ENCODE measurements at places on chromosomes 13 and 19.

DNA sequence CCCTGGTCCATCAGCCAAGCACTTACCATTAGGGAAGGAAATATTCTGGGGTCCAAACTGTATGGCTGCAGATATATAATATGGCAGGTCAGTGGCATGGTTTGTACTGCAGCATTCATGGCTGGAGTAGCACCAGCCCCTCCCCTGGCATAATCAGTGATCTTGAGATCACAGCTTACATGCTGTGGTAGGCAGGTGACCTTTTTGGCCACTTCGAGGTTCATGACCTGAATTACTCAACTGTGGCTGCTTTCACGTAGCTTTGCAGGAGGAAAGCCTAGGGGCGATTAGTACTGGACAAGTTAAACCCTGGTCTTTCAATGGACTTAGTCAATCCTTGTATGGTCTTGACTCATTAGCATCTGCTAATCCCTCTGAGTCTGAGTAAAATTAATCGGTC is 169.8 kb downstream of the SPRY2 start:
- DNase-seq = no peak

DNA sequence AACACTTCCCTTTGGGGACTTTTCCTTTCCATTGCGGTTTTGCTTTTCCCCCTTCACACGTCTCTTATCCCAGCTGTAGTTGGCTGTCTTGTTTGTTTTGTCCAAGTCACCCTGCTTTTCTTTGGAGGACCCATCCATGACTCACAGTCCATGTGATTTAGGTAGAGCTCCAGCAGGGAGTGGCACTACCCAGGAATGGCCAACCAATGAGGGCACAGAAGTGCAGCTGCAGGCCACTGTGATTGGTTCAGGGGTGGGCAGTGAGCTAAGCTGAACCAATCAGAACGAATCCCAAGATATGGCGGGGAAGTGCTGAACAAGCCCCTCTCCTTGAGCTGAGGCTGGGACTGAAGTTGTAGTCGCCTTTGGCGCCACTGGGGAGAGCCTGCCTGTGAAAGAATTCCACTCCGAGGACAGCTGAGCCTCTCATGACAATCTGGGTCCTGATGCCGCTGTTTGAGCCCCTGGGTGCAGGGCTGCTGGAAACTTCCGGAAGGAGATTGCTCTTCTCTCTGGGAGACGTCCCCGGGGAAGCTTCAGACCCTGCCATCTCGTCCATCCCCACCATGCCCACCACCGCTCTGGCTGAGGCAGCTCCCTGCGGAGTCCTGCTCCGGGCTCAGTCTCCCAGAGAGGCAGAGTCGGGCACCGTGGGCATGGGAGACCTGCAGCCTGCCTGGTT is 62.9 kb upstream of the URI1 start:
- peak; percentile 35 for DNase-seq

DNA sequence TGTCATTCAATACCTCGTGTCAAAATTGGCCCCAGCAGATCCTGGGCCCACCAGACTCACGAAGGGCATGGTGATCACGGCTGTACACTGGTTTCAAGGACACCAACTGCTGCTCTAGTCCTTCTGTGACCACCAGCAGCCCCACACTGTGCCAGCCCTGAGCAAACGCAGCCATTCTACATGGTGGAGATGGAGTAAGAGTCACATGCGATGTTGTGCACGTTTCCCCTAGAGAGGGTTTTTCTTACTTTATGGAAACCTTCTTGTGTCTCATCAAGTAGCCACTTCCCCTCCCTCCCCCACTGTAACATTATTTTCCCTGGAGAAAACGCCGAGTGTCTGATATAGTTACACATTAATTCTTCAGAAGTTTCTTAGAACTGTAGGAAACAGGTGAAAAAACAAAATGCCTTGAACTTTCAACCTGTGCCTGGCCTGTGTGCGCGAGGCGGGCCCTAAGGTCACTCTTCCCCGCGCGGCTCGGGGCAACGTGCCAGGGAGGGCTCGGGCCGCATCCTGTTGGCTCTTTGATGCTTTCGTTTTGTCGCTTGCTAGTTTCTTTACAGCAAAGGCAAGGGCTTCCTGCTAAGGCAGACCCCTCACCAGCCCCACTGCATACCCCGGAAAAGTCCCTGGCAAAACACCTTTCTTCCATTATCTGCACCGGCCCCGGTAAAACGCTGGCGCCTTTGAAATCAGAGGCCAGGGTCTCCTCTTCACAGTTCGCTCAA is 44.6 kb downstream of the GGACT start:
- DNase-seq = no peak

GRCh38 chr13:33875618-33876401 is 57.9 kb downstream of the RFC3 start:
- no peak for DNase-seq

DNA sequence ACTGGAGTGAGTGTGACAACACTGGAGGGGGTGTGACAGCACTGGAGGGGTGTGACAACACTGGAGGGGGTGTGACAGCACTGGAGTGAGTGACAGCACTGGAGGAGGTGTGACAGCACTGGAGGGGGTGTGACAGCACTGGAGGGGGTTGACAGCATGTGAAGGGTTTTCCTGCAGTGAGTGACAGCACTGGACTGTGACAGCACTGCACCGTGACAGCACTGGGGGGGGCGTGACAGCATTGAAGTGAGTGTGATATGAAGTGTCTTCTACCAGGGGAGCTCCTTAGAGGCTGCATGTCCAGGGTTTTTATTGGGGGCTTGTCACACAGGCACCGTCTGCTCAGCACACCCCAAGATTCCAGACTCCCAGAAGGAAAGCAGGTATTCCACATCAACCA is 274.8 kb downstream of the TEX29 start:
- DNase-seq = no peak

DNA sequence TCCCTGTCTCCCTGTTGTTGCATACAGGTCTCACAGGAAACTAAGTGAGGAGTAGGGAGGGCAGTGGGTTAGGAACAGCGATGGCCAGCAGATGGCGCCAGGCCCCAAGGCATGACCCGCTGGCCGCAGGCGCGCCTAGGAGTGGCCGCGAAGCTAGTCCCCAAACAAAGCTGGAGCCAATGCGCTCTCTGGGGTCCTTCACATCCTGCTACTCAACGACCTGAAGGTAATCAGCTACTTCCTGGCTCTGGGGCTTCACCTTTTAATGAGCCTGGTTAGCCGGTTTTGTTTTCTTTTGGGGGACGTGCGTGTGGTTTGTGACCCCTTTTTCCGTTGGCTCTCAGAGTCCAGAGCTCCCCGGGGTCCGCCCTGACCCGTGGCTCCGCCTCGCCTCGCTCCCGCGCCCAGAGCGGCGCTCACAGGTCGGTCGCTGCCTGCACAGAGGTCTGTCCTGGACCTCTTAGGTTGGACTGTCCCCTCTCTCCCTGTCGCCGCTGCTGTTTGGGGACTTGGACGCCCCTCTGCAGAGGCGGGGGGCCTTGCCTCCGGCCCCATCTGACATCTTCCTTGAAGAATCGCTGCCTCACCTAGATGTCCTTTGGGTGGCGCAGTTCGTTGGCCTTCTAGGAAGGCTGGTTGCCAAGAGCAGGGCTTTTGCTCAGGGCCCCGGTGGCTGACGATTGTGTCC is 62.2 kb upstream of the GTF3A start:
- DNase-seq = peak; percentile 85

GRCh38 chr19:32195706-32196610 is 149.5 kb upstream of the ZNF507 start:
- no peak for DNase-seq

DNA sequence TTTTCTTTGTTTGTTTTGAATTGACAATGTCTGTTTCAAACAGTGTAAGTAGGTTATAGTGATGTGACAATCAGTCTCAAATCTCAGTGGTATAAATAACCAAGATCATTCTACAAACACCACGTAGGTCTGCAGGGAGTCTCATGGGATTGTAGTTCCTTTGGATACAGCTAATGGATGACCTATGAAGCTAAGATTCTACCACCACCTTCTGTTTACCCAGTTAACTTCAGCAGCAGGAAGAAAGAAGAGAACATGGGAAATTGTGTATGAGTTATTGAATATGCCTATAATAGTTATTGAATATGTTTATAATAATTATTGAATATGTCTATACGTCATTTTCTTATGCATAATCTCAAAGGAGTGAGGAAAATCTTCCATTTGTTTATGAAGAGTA is 63.9 kb upstream of the SLITRK5 start:
- DNase-seq = no peak

DNA sequence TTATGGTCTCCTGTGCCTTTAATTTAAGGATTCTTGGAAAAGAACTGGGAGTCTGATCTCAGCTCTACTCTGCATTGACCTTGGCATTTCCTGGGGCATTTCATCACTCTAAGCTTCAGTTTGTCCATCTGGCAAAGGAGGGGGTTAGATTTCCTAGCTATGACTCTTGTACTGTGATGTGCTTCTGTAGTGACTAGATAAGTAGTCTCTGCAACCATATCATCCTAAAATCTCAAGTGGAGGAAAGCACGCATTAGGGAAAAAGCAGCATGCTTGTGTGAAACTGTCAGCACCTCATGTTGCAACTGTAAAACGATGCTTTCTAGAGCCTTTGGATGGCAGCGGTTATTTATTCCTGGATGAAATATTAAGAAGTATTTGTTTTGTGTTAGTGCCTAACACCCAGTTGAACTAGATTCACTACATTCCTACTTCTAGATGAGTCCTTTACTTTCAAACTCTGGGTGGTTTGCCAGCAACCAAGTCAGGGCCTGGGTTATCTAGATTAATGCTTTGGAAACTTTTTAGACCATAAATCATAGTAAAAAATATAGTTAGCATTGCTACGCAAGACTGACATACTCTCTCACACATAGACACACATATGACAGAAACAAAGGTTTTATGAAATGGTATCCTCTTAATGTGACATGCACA is 6.8 kb downstream of the WDFY2 start:
- DNase-seq = no peak

GRCh38 chr13:83940742-83941141 is 58.5 kb upstream of the SLITRK1 start:
- DNase-seq = no peak

Data from head of caudate nucleus (tissue), 42 donors.